Cardiac muscle cell (in vitro differentiated cells and primary cell): ENCODE measurements at places on chromosomes 2 and 18. TPM values are rescaled to one million over a fixed set of nuclear protein-coding genes. Genes with fewer than 3 reads are reported as not detected.
A peak's percentile ranks its signal among the peaks of the same experiment; 100 is the strongest.

GRCh38 chr2:38960609-38961320 is 71.1 kb downstream of the ARHGEF33 start:
- H3K4me3 ChIP-seq, result no peak overlapping the region

TBR1 gene
- 0.25 and 0.48 TPM in 2 replicates for total RNA-seq

GRCh38 chr2:231708773-231709635 is 679 bp downstream of the PTMA start:
- H3K27me3 ChIP-seq, result no peaks in the 10 kb centered on the region
- DNase-seq, result peak; percentile 44
- peak overlapping the region; percentile 67 for H3K4me3 ChIP-seq
- H3K4me1 ChIP-seq, result peaks cover 4% of the 10 kb centered on the region
- H3K36me3 ChIP-seq, result peaks cover 21% of the 10 kb centered on the region
- H3K27ac ChIP-seq, result peak overlapping the region; percentile 94

GRCh38 chr2:69566669-69567068 is 76.9 kb downstream of the AAK1 start:
- H3K4me1 ChIP-seq, result peaks cover 10% of the 10 kb centered on the region
- no peaks in the 10 kb centered on the region for H3K27me3 ChIP-seq
- H3K36me3 ChIP-seq, result no peaks in the 10 kb centered on the region
- no peak overlapping the region for H3K4me3 ChIP-seq

GRCh38 chr2:23419171-23420090 is 34.5 kb downstream of the KLHL29 start:
- H3K4me1 ChIP-seq, result peaks cover 17% of the 10 kb centered on the region
- H3K27ac ChIP-seq, result no peak overlapping the region
- no peaks in the 10 kb centered on the region for H3K27me3 ChIP-seq
- no peak overlapping the region for H3K4me3 ChIP-seq
- DNase-seq, result peak; percentile 41
- H3K36me3 ChIP-seq, result no peaks in the 10 kb centered on the region

DNA sequence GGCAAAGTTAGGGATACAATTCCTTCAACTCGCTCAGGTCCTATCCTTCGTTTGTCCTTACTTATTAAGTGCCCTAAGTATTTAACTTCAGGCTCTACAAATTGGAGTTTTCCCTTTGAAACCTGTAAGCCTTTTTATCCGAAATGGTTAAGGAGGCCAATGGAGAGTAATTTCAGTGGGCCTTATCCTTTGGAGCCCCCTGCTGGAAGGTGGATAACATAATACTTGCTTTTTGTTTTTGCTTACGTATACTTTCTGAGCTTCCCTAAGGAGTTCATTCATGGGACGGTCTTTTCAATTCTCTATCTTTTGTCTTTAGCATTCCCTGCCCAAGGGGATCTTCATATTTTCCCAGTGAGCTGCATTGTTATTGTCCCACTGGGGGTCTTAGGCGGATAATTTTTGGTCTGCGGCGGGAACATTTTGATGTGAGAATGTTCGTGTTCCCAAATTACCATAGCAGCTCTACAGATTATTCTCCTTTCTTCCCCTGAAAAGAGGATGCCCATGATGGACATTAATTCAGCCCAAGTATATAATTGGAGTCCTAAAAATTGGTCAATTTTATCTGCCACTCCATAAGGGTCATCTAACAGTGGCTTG is 34.4 kb upstream of the TRAPPC8 start:
- no peaks in the 10 kb centered on the region for H3K27me3 ChIP-seq
- H3K27ac ChIP-seq, result no peak overlapping the region
- H3K4me3 ChIP-seq, result no peak overlapping the region
- DNase-seq, result peak; percentile 53
- no peaks in the 10 kb centered on the region for H3K36me3 ChIP-seq

DNA sequence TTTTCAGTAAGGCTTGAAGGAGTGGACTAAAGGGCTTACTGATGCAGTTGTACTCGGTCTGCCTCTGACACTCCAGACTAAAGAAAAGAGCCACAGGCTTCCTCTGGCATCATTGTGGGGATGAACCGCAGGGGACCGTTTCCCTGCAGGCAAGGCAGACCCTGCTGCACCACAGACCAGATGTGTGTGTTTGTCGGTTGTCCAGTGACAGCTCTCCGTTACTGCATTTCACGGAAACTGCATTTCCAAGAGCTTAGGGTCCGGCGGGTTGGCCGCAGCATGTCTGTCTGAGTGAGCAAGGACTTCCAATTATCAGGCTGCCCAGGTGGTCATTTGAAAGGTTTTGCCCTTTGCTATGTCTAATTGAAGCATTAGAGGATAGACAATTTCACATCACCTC is 98.1 kb downstream of the FAM210A start:
- no peaks in the 10 kb centered on the region for H3K36me3 ChIP-seq
- peaks cover 10% of the 10 kb centered on the region for H3K4me1 ChIP-seq
- H3K4me3 ChIP-seq, result no peak overlapping the region
- DNase-seq, result no peak

GRCh38 chr18:58101291-58101794 is 57.3 kb downstream of the NEDD4L start:
- no peaks in the 10 kb centered on the region for H3K36me3 ChIP-seq
- no peak overlapping the region for H3K27ac ChIP-seq
- DNase-seq, result no peak
- H3K4me1 ChIP-seq, result peaks cover 39% of the 10 kb centered on the region
- H3K27me3 ChIP-seq, result no peaks in the 10 kb centered on the region
- H3K4me3 ChIP-seq, result no peak overlapping the region

GRCh38 chr2:106156305-106157296 is 37.5 kb downstream of the UXS1 start:
- H3K27ac ChIP-seq, result no peak overlapping the region
- H3K4me3 ChIP-seq, result no peak overlapping the region
- no peak for DNase-seq
- peaks cover 25% of the 10 kb centered on the region for H3K4me1 ChIP-seq

- H3K27me3 ChIP-seq, result no peaks in the 10 kb centered on the region
- H3K27ac ChIP-seq, result no peak overlapping the region
- DNase-seq, result no peak
- H3K4me1 ChIP-seq, result no peaks in the 10 kb centered on the region
- no peak overlapping the region for H3K4me3 ChIP-seq
Observed at GRCh38 chr18:2797951-2798350, 48.9 kb upstream of the EMILIN2 start.

DNA sequence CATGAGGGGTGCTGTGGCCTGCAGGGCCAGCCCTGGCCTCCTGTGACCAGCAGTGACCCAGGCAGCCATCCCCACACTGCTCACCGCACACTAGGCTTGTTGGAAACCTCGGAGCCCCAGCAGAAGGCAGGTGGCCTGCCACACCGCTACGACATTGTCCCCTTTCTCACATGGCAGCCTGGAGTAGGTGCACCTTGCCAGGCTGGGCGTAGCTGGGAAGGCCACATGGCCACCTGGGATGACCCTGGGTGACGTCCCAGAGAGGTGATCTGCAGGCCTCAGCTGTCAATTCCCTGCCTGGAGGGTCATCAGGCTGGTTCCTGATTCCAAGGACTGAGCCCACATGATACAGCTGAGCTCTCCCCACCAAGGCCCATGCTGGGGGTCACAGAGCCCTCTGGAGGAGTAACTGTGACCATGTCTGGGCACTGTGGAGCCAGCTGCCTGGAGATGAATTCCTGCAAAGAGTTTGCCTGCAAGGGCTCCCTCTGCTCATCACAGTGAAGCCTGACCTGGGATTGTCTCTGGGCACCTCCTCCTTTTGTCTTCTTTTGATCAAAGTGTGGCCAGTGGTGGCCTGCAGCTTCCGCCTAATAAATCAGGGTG is 119.6 kb upstream of the OTOS start:
- no peaks in the 10 kb centered on the region for H3K27me3 ChIP-seq
- no peaks in the 10 kb centered on the region for H3K36me3 ChIP-seq
- DNase-seq, result no peak
- no peaks in the 10 kb centered on the region for H3K4me1 ChIP-seq
- no peak overlapping the region for H3K27ac ChIP-seq

GRCh38 chr2:138536302-138536701 is 34.7 kb downstream of the SPOPL start:
- no peaks in the 10 kb centered on the region for H3K27me3 ChIP-seq
- peaks cover 5% of the 10 kb centered on the region for H3K4me1 ChIP-seq
- no peak overlapping the region for H3K27ac ChIP-seq

THSD7B gene
- not detected in 2 replicates for total RNA-seq

CCL20 gene
- total RNA-seq, result not detected in 2 replicates

- H3K36me3 ChIP-seq, result no peaks in the 10 kb centered on the region
- no peak overlapping the region for H3K27ac ChIP-seq
- no peaks in the 10 kb centered on the region for H3K27me3 ChIP-seq
- no peak for DNase-seq
Observed at GRCh38 chr2:209146682-209147320, 277.0 kb upstream of the MAP2 start.

- peak; percentile 78 for DNase-seq
- H3K36me3 ChIP-seq, result no peaks in the 10 kb centered on the region
- no peak overlapping the region for H3K27ac ChIP-seq
Observed at GRCh38 chr2:240369801-240370585, 65.5 kb upstream of the GPC1 start.

GRCh38 chr2:16674154-16674553 is 8.5 kb upstream of the CYRIA start:
- H3K4me1 ChIP-seq, result no peaks in the 10 kb centered on the region
- no peak overlapping the region for H3K4me3 ChIP-seq
- no peak overlapping the region for H3K27ac ChIP-seq
- no peaks in the 10 kb centered on the region for H3K36me3 ChIP-seq
- no peaks in the 10 kb centered on the region for H3K27me3 ChIP-seq

PSTPIP2 gene
- 4.6 and 4.9 TPM in 2 replicates for total RNA-seq

GRCh38 chr2:147499785-147500184 is 345.0 kb upstream of the ACVR2A start:
- H3K4me3 ChIP-seq, result no peak overlapping the region
- H3K27ac ChIP-seq, result no peak overlapping the region
- no peaks in the 10 kb centered on the region for H3K27me3 ChIP-seq

GRCh38 chr2:140641163-140641562 is 1489.7 kb downstream of the LRP1B start:
- H3K4me3 ChIP-seq, result no peak overlapping the region
- no peaks in the 10 kb centered on the region for H3K4me1 ChIP-seq
- H3K27ac ChIP-seq, result no peak overlapping the region
- H3K36me3 ChIP-seq, result no peaks in the 10 kb centered on the region
- no peaks in the 10 kb centered on the region for H3K27me3 ChIP-seq

ABCG5 gene
- total RNA-seq, result 0.18 TPM in 1 of 2 replicates, not detected in the other

OR6B2 gene
- total RNA-seq, result not detected in 2 replicates

- H3K27ac ChIP-seq, result no peak overlapping the region
- H3K27me3 ChIP-seq, result no peaks in the 10 kb centered on the region
- peaks cover 36% of the 10 kb centered on the region for H3K4me1 ChIP-seq
Observed at GRCh38 chr2:20140321-20141055, 84.4 kb downstream of the SDC1 start.

DNA sequence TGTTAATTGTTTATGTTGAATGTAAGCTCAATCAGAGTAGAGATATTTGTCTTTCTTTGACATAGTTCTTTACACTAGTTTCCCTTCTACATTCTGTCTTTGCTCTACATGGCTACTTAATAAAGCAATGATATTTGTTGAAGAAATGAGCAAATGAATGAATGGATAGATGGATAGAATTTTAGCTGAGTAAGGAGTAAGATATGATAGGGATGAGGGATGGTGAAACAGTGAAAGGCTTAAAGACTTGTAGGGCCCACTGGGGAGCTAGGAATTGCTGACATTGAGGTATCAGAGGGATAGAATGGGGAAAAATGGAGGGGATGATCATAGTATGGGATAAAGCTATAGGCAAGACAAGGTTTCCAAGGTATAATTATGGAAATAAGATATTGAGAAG is 361.6 kb upstream of the SPHKAP start:
- no peaks in the 10 kb centered on the region for H3K36me3 ChIP-seq
- H3K4me1 ChIP-seq, result peaks cover 23% of the 10 kb centered on the region
- H3K27me3 ChIP-seq, result no peaks in the 10 kb centered on the region

DNA sequence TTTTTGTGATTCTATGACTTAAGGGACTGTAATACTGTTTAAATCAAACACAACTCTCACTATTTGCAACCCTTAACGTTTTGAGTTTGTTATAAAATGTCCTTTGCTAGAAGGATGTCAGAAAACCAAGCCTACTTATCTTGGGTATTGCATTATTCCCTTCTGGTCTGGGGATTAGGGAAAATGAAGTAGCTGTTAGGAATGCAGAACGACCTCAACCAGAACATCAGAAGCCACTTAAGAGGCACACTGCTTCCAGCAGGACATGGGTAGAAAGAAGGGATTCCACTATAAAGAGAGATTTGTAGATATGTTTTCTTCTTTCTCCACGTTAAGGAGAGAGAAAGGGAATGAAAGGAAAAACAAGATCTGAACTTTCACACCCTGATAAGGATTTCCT is 101.2 kb downstream of the SETBP1 start:
- DNase-seq, result peak; percentile 84
- H3K27me3 ChIP-seq, result no peaks in the 10 kb centered on the region
- peak overlapping the region; percentile 55 for H3K27ac ChIP-seq
- H3K36me3 ChIP-seq, result no peaks in the 10 kb centered on the region

HRH4 gene
- 0.14 and 0.15 TPM in 2 replicates for total RNA-seq

- no peak overlapping the region for H3K27ac ChIP-seq
- H3K27me3 ChIP-seq, result no peaks in the 10 kb centered on the region
- no peaks in the 10 kb centered on the region for H3K36me3 ChIP-seq
- H3K4me3 ChIP-seq, result no peak overlapping the region
Observed at GRCh38 chr2:134301099-134301927, 47.4 kb downstream of the MGAT5 start.

GRCh38 chr18:59728816-59729215 is 31.6 kb upstream of the CCBE1 start:
- H3K27me3 ChIP-seq, result peaks cover 34% of the 10 kb centered on the region
- no peak overlapping the region for H3K4me3 ChIP-seq
- H3K4me1 ChIP-seq, result no peaks in the 10 kb centered on the region
- no peak for DNase-seq
